ENCODE measurements at places on chromosomes 1 and 21. TPM values are rescaled to one million over a fixed set of nuclear protein-coding genes. Genes with fewer than 3 reads are reported as not detected.

DNA sequence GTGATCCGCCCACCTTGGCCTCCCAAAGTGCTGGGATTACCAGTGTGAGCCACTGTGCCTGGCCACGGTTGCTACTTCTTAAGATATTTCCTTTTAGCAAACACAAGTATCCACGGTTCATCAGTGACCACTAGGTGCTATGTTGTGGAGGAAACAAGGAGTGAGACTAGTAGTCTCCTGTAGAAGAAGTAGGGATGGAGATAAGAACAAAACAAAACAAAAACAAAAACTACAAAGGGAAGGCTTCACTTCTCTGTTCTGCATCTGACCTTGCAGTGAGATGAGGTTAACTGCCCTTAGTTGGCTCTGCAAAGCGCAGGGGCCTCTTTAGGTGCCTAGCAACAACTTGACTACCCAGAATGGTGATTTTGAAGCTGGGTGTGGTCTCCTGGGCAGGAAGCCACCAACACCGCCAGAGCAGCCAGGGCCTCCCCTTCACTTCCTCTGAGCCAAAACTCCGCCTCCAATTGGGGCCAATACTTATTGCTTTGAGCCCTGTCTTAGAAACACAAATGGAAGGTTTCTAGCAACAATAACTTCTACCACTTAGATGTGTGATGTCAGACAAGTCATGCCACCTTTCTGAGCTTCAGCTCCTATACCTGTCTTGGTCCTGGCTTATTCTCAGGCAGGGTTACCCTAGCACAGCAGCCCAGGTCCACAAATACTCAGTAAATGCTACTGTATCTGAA, 12.8 kb upstream of the CDC42 start:
- H3K27ac ChIP-seq: peak overlapping the region; percentile 96
- no peaks in the 10 kb centered on the region for H3K36me3 ChIP-seq
- peak; percentile 81 for DNase-seq
- peak overlapping the region; percentile 89 for H3K4me3 ChIP-seq
- no peaks in the 10 kb centered on the region for H3K27me3 ChIP-seq

DNA sequence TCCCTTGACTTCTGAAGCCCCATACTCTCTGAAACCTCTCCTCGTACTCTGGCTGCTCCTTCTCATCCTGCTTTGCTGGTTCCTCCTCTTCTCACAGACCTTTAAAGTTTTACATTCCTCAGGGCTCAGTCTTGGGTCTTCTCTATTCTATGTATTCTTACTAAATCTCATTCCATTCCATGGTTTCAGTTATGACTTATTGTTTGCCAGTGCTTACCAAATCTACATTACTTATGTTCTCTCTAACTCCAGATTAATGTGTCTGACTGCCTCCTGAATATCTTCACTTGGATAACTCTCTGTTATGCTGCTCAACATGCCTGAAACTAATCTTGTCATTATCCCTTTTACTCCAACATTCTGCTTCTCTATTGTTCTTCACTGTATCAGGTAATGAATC, 5.4 kb upstream of the SLC35D1 start:
- peaks cover 6% of the 10 kb centered on the region for H3K4me1 ChIP-seq
- peaks cover 2% of the 10 kb centered on the region for H3K36me3 ChIP-seq
- H3K4me3 ChIP-seq: no peak overlapping the region
- H3K27me3 ChIP-seq: peaks cover 14% of the 10 kb centered on the region

DNA sequence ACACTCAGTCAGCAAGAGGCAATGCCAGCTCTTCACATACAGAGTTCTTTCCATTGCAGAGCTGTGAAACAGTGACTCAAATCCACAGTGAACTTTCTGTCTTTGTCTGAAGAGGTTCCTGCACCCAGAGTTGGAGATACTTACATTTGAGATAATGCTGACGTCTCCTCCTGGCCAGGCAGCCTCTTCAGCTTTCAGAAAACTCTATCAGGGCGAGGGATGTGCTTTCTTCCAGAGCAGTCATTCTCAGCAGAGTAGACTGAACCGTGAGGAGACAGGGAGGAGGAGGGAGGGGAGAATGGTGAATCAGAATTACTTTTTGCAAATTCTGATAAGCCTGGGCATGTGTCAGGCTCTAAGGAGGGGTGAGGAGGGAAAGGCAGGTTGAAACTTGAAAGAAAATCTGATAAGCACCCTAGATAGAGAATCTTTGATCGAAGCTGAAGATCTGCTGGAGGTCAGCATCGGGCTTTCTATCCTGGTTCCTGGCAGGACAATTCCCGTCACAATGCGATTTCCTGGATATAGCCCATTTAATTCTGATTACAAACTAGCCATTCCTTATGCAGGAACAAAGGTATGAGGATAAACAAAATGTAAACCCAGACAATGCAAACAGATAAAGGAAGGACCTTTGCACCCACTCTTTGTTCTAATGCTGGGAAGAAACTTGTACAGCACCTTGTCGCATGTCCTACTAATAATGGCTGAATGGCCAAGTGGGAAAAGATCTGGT, 18.9 kb upstream of the NID1 start:
- no peaks in the 10 kb centered on the region for H3K36me3 ChIP-seq
- H3K4me3 ChIP-seq: no peak overlapping the region
- H3K27ac ChIP-seq: no peak overlapping the region
- DNase-seq: no peak
- H3K27me3 ChIP-seq: peaks cover 9% of the 10 kb centered on the region

DNA sequence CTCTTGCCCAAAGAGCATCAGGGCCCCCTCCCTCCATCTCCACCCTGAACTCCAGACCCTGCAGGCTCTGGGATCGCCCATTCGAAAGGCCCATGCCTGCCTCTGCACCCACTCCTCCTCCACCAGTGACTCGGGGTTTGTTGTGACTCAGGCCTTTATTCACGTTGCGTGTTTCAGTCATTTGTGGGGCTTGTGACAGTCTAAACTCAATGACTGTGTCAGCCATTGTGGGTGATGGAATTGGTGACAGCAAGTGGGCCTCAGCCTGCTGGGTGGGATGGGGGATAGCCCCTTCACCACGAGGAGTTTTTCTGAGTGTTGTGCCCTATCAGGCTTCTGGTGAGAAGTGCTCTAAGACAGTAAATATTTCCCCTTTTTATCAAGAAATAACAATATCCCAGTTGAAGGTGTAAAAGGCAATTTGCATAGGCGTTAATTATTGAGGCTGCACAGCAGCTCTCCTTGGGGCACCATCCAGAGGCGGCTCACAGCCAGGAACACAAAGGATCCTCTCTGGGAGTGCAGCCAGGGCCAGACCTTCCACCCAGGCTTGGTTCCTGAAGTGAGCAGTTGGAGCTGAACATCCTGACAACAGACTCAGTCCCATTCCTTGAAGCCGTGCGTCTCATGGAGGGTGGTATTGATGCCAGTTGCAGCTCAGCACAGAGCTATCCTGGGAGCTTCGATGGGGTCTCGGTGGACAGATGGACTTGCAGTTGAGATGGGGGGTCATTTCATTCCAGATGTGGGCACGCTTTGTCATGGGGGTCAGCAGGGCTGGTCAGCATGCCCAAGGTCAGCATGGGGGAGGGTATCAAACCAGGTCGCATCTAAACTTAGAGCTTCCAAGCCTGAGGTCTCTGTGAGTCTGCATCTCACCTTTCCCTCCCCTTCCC, 135.6 kb upstream of the CACNA1E start:
- no peaks in the 10 kb centered on the region for H3K36me3 ChIP-seq
- DNase-seq: no peak
- H3K4me1 ChIP-seq: peaks cover 13% of the 10 kb centered on the region
- H3K4me3 ChIP-seq: no peak overlapping the region
- no peaks in the 10 kb centered on the region for H3K27me3 ChIP-seq
- no peak overlapping the region for H3K27ac ChIP-seq

DNA sequence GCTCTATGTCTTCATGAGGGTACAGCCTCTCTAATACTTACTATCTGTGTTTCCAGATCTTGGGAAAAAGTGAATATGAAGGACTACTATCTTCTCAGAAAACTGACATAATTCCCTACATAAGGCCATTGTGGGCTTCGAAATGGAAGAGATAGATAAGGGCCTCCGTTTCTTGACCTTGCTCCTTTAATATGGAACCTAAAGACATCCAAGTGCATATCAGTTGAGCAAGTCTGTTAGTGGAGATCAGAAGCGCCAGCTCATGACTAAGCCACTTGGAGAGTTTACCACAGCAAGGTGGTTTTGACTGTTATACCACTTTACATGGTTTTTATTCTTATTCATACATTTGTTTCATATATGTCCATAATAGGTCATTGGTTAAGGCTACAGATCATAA, 35.3 kb upstream of the FCER1A start:
- H3K36me3 ChIP-seq: no peaks in the 10 kb centered on the region
- H3K4me3 ChIP-seq: no peak overlapping the region
- H3K4me1 ChIP-seq: peaks cover 6% of the 10 kb centered on the region
- DNase-seq: no peak

DNA sequence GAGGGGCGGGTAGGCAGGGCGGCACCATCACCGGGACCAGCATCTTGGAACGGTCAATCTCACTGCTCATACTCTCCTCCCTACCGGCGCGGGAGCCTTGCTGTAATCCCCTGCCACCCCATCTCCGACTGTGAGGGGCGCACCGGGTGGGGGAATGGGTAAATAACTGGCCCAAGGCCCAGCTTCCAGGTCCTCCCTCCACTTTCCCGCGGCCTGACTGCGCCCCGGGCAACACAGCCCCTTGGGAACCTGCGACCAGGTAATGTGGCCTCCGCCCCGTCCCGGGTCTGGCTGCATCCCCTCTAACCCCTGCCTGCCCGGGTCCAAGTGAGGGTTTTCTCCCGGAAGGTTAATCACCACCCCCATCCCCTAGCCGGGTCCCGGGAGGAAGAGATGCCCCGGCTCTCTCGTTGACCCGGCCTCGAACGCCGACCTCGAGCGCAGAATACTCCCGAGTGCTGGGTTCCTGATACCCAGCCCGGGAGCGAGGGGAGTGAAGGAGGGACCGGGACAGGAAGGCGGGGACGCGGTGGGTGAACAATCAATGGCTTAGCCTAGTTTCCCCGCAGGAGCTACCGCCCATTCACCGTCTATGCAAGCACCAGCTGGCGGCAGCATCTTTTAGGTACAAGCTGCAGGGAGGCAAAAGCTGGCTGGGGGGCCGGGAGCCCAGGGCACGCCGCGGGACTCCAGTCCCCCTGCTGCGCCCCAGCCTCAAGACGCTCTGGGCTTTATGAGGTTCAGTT, 5.9 kb upstream of the LHX9 start:
- DNase-seq: no peak
- H3K36me3 ChIP-seq: peaks cover 1% of the 10 kb centered on the region
- H3K4me3 ChIP-seq: peak overlapping the region; percentile 93
- H3K4me1 ChIP-seq: peaks cover 63% of the 10 kb centered on the region

DNA sequence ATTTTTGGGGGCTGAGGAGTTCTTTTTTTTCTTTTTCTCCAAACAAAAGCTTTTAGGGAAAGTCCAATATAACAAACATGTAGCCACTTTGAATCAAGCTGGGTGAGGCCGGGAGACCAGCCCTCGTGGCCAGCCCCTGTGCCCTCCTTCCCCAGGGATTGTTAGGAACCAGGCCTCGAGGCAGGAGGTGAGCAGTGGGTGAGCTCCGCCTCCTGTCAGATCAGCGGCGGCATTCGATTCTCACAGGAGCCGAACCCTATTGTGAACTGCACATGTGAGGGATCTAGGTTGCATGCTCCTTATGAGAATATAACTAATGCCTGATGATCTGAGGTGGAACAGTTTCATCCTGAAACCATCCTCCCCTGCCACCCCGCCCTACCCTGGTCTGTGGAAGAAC, 41.8 kb upstream of the TTC22 start:
- DNase-seq: no peak
- H3K4me1 ChIP-seq: no peaks in the 10 kb centered on the region
- no peak overlapping the region for H3K27ac ChIP-seq

GRCh38 chr1:206925106-206925736, 3.5 kb upstream of the FCMR start:
- no peaks in the 10 kb centered on the region for H3K27me3 ChIP-seq
- peaks cover 24% of the 10 kb centered on the region for H3K4me1 ChIP-seq
- peak; percentile 63 for DNase-seq
- no peaks in the 10 kb centered on the region for H3K36me3 ChIP-seq

DNA sequence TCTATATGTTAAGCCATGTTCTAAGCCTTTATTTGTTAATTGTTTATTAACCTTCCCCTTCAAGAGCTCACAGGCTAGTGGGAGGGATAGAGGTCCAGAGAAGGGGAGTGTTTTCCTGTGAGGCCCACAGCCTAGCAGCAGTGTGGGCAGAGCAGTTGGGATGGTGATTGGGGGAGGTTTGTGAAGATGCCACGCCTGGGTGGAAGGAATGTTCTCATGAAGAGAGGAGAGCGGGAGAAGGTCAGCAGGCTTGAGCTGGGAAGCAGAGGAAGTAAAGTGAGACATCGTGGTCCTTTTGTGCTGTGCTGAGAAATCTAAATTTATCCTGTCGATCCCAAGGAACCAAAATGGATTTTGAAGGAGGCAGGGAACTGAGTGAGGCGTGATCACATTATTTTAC, 42.6 kb downstream of the TRAPPC10 start:
- H3K4me1 ChIP-seq: peaks cover 11% of the 10 kb centered on the region
- H3K36me3 ChIP-seq: peaks cover 23% of the 10 kb centered on the region
- H3K27ac ChIP-seq: no peak overlapping the region
- no peaks in the 10 kb centered on the region for H3K27me3 ChIP-seq
- no peak for DNase-seq

DNA sequence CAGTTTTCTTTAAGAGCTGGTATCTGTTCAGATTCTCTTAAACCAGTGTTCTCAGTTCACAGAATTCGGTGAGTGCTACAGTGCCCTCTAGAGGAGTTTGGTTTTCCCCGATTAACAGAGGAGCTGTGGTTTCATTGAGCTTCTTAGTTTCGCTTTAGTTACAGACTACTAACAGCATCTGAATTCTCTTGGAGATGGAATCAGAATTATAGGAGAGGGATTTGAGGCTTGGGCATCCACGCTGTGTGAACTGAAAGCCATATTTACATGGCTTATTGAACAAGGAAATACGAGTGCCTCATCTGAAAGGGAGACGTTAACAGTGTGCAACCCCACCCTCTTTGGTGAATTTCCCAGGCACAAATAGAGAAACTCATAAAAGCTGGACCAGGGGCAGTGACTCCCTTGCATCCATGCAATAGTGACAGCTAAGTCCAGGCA, 202.0 kb downstream of the USH2A start:
- peak overlapping the region; percentile 35 for H3K27ac ChIP-seq
- no peak for DNase-seq
- H3K4me1 ChIP-seq: peaks cover 2% of the 10 kb centered on the region
- H3K27me3 ChIP-seq: no peaks in the 10 kb centered on the region
- no peaks in the 10 kb centered on the region for H3K36me3 ChIP-seq

DNA sequence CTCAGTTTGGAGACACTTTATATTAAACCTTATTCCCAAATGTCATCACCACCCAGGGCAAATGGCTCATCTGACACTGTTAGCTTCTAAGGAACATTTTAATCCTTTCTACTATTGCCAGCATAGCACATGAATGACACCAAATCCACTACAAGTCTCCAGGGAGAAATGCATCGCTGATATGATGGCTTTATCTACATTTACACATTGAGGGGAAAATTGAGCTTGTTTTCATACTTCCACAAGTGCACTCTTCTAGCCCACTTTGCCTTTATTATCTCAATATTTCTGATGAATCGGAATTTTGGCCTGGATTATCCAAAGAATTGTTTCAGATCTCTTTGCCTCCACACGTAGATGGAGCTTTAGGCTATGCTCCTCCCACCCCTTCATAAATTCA, 75.4 kb downstream of the RUNX1 start:
- H3K36me3 ChIP-seq: peaks cover 11% of the 10 kb centered on the region
- no peak for DNase-seq
- peaks cover 59% of the 10 kb centered on the region for H3K27me3 ChIP-seq
- H3K27ac ChIP-seq: peak overlapping the region; percentile 68
- peaks cover 35% of the 10 kb centered on the region for H3K4me1 ChIP-seq

The AK5 gene
- 4.7 TPM for total RNA-seq

The ALX3 gene
- total RNA-seq: not detected

Measured in activated naive CD8-positive, alpha-beta T cell treated with anti-CD3 and anti-CD28 coated beads, Interleukin-2, amount 10 ng/mL, durations not matched to agents 7 days and 5 days (primary cell).